Fibroblast of lung (primary cell): ENCODE measurements at places on chromosomes 12 and 14. TPM values are rescaled to one million over a fixed set of nuclear protein-coding genes. Genes with fewer than 3 reads are reported as not detected.

AVPR1A gene
- not detected in 2 replicates for total RNA-seq

DHRS2 gene
- total RNA-seq = not detected in 2 replicates

RTN1 gene
- total RNA-seq = under 0.01 and 0.17 TPM in 2 replicates

SYCP3 gene
- total RNA-seq = 0.17 and 0.26 TPM in 2 replicates

EPS8 gene
- total RNA-seq = 71.4 and 108 TPM in 2 replicates

GARIN6 gene
- total RNA-seq = not detected in 2 replicates

RNASE2 gene
- not detected in 2 replicates for total RNA-seq

LIN7A gene
- 9.5 and 22.8 TPM in 2 replicates for total RNA-seq

PLEKHH1 gene
- total RNA-seq = 0.33 and 0.77 TPM in 2 replicates

SVOP gene
- total RNA-seq = not detected in 2 replicates

NEUROD4 gene
- not detected in 2 replicates for total RNA-seq

NANOG gene
- total RNA-seq = not detected in 2 replicates

DNA sequence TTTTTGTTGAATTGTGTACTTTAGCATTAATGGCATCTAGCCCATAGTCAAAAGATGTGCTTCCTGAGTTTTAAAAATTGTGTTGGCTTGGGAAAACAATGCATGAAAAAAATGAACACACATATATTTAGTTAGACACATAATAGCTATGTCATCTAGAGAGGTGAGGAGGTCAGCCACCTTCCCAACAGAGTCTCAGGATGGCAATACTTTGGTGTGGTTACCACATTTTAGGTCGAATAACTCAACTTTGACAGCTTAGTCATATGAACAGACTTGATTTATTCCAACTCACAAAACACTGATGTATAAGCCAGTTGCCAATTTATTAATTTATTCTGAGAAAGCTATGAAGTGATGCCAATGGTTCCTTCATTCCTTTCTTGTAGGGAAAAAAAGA lies 114.0 kb downstream of the ETNK1 start:
- H3K27me3 ChIP-seq = no peaks in the 10 kb centered on the region
- DNase-seq = peak; percentile 56
- H3K36me3 ChIP-seq = no peaks in the 10 kb centered on the region
- no peak overlapping the region for H3K4me3 ChIP-seq
- H3K27ac ChIP-seq = no peak overlapping the region
- H3K4me1 ChIP-seq = no peaks in the 10 kb centered on the region

DNA sequence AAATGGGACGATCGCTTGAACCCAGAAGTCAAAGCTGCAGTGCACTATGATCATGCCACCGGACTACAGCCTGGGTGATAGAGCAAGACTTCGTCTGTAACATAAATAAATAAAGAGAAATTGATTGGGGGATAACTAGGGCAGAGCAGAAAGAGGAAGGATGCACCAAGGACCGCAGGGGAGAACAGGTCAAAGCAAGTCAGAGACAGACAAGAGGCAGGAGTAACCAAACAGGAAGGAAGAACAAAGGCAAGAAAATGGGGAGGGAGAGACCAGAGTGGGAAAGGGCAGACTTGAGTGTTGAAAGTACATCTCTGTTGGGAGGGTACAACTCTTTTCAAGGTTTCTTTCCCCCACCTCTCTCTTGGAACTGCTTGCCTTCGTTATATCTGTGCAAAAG lies 50.8 kb upstream of the ELK3 start:
- DNase-seq = no peak
- no peaks in the 10 kb centered on the region for H3K36me3 ChIP-seq
- H3K4me3 ChIP-seq = no peak overlapping the region

DNA sequence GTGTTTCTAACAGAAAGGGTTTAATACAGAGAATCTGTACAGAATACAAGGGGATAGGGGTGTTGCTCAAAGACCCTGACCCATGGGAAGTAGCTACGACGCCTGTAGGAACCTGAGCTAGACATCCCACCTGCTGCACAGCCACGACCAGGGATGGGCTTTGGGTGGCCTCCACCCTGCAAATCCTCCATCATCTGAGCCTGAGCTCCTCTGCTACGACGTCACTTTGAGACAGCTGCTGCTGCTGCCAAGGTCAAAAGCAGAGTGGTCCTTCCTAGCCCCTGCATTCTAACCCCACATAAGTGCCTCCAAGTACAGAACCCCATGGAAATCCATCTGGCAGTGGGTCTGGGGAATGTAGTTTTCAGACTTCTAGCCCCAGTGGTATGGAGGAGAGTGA lies 43.8 kb downstream of the JAG2 start:
- H3K27ac ChIP-seq = no peak overlapping the region
- H3K27me3 ChIP-seq = peaks cover 2% of the 10 kb centered on the region
- H3K4me3 ChIP-seq = no peak overlapping the region
- H3K4me1 ChIP-seq = no peaks in the 10 kb centered on the region
- no peak for DNase-seq
- no peaks in the 10 kb centered on the region for H3K36me3 ChIP-seq

GRCh38 chr14:77052281-77053044 lies 24.0 kb upstream of the IRF2BPL start:
- H3K27me3 ChIP-seq = no peaks in the 10 kb centered on the region
- no peak for DNase-seq
- H3K4me1 ChIP-seq = peaks cover 4% of the 10 kb centered on the region
- H3K36me3 ChIP-seq = no peaks in the 10 kb centered on the region

DNA sequence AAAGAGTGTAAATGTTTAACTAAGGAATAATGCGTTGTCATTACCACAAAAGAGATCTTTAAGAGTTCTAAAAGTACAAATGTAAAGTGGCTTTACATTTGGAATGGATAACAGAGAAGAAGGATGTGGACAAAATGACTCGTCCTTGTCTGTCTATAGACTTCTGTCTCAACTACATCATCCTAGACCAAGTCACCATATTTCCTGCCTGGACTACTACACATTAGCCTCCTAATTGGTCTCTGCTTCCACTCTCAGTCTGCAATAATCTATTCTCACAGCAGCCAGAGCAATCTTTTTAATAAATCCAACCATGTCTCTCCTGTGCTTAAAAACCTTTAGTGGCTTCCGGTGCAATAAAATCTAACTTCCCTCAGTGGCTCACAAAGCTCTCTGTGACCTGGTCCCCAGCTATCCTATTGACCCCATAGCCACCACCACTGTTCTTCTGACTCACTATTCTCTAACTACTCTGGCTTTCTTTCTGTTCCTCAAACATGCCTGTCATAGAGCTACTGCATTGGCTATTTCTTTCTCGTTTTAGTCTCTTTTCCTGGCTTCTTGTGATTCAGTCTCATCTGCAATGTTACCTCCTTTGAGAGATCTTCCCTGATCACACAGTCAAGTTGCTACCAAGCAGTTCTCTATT lies 91.1 kb downstream of the MYF5 start:
- DNase-seq = no peak
- no peaks in the 10 kb centered on the region for H3K4me1 ChIP-seq
- no peak overlapping the region for H3K27ac ChIP-seq
- no peaks in the 10 kb centered on the region for H3K27me3 ChIP-seq

DNA sequence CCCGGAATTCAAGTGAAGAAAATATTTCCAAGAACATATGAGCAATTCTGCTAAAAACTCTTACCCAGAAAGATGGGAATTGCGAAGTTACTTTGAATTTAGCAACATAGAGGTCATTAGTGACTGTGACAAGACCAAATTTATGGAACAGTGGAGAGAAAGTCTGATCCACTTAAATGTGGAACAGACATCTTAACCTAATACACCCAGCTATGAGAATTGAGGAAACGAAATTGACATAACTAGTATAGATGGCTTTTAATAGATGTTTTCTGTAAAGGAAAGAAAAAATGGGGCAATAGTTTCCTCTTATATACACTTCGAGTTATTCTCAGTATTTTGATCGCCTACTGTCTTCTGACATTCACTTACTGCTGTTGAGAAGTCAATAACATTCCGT lies 4.6 kb downstream of the OVCH1 start:
- H3K4me1 ChIP-seq = no peaks in the 10 kb centered on the region
- DNase-seq = no peak
- H3K36me3 ChIP-seq = no peaks in the 10 kb centered on the region
- H3K27ac ChIP-seq = no peak overlapping the region
- H3K27me3 ChIP-seq = no peaks in the 10 kb centered on the region

- DNase-seq = peak; percentile 48
- no peak overlapping the region for H3K27ac ChIP-seq
- no peak overlapping the region for H3K4me3 ChIP-seq
- H3K4me1 ChIP-seq = no peaks in the 10 kb centered on the region
- no peaks in the 10 kb centered on the region for H3K27me3 ChIP-seq
Measured at GRCh38 chr14:66514213-66514612, 6.3 kb downstream of the GPHN start.

DNA sequence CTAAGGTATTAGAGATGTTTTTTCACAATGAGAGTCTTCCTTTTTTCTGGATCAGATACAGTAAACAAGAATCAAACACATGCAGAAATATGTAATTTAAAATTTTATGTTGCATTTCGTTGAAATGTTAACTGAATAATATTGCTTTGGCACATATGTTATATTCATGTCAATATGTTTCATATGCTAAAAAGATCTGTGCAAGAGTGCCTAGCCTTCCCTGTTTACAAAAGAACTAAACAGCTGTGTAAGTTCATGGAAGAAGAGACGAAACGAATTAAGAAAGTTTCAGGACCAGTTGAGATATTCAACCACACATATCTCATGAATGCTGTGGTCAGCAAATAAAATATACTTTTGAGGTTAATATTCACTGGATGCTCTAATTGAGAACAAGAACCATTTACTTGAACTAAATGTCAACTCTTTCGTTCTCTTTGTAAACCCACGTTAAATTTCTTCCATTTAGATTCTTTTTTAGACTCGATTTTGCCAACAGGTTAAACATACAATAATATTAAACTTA lies 289.5 kb downstream of the FOXG1 start:
- no peaks in the 10 kb centered on the region for H3K36me3 ChIP-seq
- H3K27me3 ChIP-seq = no peaks in the 10 kb centered on the region
- no peak for DNase-seq
- H3K4me3 ChIP-seq = no peak overlapping the region
- H3K27ac ChIP-seq = no peak overlapping the region
- no peaks in the 10 kb centered on the region for H3K4me1 ChIP-seq

GRCh38 chr12:125786143-125786542 lies 720.9 kb downstream of the AACS start:
- no peak for DNase-seq
- H3K4me1 ChIP-seq = no peaks in the 10 kb centered on the region
- H3K4me3 ChIP-seq = no peak overlapping the region
- no peaks in the 10 kb centered on the region for H3K36me3 ChIP-seq
- no peaks in the 10 kb centered on the region for H3K27me3 ChIP-seq
- H3K27ac ChIP-seq = no peak overlapping the region

GRCh38 chr14:66206554-66206953 lies 279.6 kb upstream of the CCDC196 start:
- H3K27me3 ChIP-seq = no peaks in the 10 kb centered on the region
- H3K4me3 ChIP-seq = no peak overlapping the region
- H3K4me1 ChIP-seq = no peaks in the 10 kb centered on the region
- no peaks in the 10 kb centered on the region for H3K36me3 ChIP-seq
- DNase-seq = no peak

DNA sequence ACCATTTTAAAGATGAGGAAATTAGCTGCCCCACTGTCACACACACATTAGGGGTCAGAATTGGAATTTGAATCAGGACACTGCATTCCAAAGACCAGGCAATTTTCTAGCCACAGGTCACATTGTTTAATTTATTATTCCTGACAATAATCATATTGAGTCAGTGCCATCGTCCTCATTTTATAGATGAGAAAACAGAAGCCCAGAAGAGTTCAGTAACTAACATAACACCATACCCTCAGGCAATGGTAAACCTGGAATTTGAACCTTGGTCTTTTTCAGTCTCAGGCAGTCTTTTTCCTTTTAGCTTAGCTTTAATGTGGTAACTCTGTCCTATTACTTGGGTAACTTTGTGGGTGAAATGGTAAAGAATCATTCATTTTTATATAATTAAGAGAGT lies 330.3 kb upstream of the SYT1 start:
- no peaks in the 10 kb centered on the region for H3K27me3 ChIP-seq
- DNase-seq = no peak
- H3K36me3 ChIP-seq = no peaks in the 10 kb centered on the region
- H3K4me1 ChIP-seq = no peaks in the 10 kb centered on the region
- no peak overlapping the region for H3K4me3 ChIP-seq
- no peak overlapping the region for H3K27ac ChIP-seq

DNA sequence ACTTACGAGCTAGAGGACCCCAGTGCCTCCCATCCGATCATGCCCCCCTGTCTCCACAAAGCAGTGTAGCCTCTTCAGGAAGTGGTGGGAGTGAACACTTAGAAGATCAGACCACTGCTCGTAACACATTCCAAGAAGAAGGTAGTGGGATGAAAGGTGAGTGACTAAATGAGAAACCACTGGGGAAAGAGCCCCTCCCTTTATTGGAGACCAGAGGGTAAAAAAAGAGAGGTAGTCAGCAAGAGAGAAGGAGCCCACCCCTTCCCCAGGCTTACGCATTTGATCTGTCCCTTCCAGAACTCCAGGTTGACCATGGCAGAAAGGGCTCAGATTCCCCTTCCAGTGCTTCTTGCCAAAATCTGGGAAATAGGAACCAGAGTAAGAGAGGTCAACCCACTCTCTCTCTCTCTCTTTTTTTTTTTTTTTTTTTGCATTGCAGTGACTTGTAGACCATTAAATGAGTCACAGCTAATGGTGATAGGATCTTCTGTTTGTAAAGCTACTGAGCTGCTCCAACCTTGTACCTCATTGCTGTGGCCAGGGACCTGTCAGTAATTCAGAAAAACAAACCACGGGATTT lies 165.4 kb downstream of the GCH1 start:
- H3K4me1 ChIP-seq = peaks cover 5% of the 10 kb centered on the region
- H3K4me3 ChIP-seq = no peak overlapping the region
- H3K27me3 ChIP-seq = no peaks in the 10 kb centered on the region
- peaks cover 4% of the 10 kb centered on the region for H3K36me3 ChIP-seq

DNA sequence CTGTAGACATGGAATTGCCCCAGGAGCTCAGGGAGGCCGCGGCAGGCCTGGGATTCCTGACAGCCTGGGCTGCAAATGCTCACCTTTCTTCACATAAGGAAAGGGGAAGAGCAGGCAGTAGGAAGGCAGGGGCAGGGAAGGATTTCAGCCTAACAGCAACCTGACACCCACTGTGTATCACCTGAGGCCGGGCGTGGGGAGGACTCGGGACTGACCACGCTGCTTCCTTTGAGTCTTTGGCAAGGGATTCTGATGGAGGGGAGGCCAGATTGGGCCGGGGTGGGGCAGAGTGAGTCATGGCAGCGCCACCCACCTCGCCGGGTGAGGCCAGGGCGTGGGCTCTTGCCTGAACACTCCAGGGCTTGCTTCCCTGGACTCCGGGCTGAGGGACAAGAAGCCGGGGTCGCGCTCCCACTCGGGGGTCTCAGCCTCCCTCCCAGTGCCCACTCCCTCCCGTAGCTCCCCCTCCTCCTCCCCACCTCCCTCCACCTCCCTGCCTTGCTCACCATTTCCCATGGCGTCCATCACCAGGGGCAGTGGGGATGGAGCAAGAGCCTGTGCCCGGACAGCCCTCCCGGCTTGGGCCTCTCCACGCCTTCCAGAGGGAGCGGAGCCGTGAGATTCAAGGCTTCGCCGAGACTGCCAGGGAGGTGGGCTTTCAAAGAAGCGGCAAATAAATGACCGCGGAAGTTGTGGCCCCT lies 247.9 kb upstream of the RTL1 start:
- no peaks in the 10 kb centered on the region for H3K36me3 ChIP-seq
- H3K27ac ChIP-seq = no peak overlapping the region
- no peaks in the 10 kb centered on the region for H3K27me3 ChIP-seq
- no peak for DNase-seq
- no peaks in the 10 kb centered on the region for H3K4me1 ChIP-seq
